ENCODE measurements at places on chromosomes 2 and 18.
A peak's percentile ranks its signal among the peaks of the same experiment; 100 is the strongest.

DNA sequence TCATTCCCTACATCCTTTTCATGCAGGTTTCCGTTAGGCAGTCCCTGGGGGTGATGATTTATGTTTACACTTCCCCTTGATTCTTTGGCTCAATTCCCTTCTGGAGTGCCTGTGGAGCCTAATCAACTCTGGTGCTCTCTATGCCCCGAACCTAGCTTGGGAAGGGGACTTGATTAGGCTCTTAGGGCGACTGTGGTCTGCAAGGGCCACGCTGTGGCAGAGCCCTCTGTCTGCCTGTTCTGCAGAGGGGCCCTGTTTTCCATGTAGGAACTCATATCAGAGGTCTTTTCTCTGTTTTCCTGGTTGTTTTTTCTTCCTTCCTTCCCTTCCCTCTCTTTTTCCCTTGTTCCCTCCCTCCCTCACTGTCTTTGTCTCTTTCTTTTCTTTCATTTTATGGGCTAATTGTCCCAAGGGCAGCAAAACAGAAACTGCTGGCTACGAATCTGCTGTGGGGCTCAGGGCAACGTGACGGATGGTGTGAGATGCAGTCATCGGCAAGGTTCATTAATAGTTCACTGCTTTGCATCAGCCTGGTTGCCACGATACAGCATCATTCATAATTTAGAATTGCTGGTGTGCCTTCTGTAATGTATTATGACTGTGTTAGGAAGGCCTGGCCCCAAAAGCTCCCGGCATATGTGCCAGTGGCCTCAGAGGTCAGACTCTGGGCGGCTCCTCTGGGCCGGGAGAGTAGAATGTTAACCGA, 134.5 kb downstream of the NAPG start:
- DNase-seq = no peak

DNA sequence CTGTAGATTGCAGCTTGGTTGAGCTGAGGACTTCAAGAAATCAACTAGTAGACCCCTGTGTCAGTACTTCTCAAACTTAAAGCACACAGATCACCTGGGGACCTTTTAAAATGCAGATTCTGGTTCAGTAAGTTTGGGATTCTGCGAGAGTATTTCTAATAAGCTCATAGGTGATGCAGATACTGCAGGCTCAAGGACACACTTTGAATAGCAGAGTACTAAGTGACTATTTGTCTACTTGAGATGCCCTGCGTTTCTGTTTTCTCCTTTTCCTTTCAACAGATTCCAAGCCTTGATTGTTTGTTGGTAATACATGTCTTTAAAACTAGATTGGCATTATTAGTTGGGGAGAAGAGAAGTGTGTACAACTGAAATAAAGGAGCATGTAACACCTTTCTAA, 6.7 kb downstream of the MIB1 start:
- DNase-seq = no peak

GRCh38 chr2:151040039-151040438, 221.6 kb downstream of the RBM43 start:
- DNase-seq = no peak

- DNase-seq = no peak
These were observed 113.1 kb downstream of the MREG start for GRCh38 chr2:215900203-215900611.

- peak; percentile 4 for DNase-seq
These were observed 12.4 kb downstream of the IL1F10 start for GRCh38 chr2:113080134-113080533.

- no peak for DNase-seq
These were observed 28.1 kb downstream of the ARHGAP25 start for GRCh38 chr2:68762665-68763064.

- no peak for DNase-seq
These were observed 66.2 kb downstream of the HNMT start for GRCh38 chr2:138030459-138030858.

GRCh38 chr18:7784171-7784570, 217.1 kb downstream of the PTPRM start:
- DNase-seq = no peak

- no peak for DNase-seq
These were observed 319.5 kb upstream of the HNMT start for GRCh38 chr2:137644731-137645130.

GRCh38 chr2:238407566-238407965, 19.2 kb upstream of the ASB1 start:
- DNase-seq = no peak

GRCh38 chr2:30341500-30342267, 105.4 kb upstream of the LCLAT1 start:
- no peak for DNase-seq

DNA sequence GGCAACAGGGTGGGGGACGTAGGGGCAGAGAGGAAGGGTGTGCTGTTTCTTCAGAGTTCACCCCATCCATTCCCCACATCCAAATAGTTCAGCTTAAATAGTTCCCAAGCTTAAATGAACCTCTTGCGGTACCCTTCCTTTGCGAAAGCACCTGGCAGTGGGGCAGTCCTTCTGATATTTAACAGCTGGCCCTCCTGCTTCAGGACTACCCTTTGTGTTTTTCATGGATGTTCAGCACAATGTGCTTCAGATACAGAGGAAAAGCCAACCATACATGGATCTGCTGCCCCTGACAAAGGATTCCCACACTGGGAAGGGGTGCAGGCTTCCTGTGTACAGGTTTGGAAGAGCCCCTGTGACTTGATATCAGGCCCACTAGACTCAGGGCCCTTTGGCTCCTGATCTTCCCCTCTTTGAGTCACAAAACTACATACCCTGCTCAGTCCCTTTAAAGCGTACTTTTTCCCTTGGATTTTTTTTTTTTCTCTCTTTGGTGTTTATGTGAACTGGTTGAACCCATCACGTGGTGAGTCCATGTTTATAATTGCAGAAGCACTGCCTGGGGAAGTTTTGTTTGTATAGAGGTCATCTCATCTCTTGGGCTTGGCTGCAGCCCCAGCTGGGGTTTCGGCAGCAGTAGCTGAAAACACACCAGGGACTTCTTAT, 45.3 kb upstream of the IGFBP5 start:
- no peak for DNase-seq

DNA sequence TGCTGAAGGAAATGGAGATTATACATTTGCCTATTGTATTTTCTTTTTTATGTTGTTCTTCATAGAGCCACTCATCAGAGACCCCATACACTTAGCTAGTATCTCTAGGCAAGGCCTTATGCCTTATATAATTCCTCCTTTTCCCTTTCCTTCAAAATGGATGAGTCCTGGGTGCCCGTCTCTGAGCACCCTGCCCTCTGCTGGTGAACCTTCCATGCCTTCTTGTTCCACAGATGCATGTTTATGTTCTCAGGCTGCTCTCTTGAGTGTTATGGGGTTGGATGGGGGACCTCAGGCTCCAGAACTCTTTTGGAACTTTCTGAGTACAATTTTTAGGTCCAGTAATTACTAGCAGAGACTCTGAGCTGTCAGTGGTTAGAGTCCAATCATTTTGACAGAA, 368.6 kb upstream of the SPRED2 start:
- DNase-seq = no peak

- DNase-seq = no peak
These were observed 173.7 kb downstream of the DOK6 start for GRCh38 chr18:69574401-69574800.

DNA sequence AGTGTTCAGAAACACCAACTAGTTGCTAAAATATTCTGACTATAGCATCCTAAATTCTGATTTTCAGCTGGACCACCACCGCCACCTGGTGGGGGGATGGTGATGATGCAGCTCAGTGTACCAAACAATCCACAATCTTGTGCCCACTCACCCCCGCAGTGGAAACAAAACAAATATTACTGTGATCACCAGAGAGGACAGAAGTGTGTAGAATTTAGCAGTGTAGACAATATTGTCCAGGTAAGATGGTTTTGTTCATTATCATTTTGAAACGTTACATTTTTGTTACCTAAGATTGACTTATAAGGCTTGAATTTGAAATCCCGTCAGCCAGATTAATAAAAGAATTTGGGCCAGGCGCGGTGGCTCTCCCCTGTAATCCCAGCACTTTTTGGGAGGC, 31.7 kb upstream of the UBXN4 start:
- DNase-seq = peak; percentile 49

GRCh38 chr2:99072551-99072950, 69.0 kb upstream of the C2orf15 start:
- DNase-seq = no peak

- no peak for DNase-seq
These were observed 139.5 kb upstream of the NDUFV2 start for GRCh38 chr18:8962855-8963635.

Data from T follicular helper cell (primary cell).